ENCODE measurements at places on chromosomes 11 and 22.

DNA sequence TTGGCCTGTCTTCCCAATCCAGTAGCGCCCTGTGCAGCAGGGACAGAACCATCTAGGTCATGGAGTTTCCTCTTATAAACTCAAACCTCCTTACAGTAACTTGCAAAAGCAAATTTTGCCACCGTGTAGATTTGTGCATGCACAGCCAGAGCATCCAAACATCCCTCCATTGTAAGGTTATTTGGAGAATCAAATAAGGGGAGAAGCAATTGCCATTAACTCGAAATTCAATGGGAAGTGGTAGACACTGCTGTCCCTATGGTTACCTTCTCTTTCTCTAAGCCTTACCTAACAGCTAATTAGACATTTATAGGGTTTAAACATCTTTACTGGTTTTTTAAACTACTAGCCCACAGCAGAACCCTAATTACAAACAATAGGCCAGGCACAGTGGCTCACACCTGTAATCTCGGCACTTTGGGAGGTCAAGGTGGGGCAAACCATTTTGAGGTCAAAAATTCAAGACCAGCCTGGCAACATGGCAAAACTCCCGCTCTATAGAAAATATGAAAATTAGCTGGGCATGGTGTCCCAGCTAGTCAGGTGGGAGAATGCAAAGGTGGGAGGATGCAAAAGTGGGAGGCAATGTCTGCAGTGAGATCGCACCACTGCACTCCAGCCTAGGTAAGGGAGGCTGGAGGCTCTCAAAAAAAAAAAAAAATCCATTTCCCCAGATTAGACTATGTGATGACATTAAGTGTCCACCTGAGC, 6.6 kb downstream of the HSPA8 start:
- DNase-seq: no peak

- no peak for DNase-seq
Measured at GRCh38 chr11:2987881-2988861, 4.0 kb downstream of the NAP1L4 start.

DNA sequence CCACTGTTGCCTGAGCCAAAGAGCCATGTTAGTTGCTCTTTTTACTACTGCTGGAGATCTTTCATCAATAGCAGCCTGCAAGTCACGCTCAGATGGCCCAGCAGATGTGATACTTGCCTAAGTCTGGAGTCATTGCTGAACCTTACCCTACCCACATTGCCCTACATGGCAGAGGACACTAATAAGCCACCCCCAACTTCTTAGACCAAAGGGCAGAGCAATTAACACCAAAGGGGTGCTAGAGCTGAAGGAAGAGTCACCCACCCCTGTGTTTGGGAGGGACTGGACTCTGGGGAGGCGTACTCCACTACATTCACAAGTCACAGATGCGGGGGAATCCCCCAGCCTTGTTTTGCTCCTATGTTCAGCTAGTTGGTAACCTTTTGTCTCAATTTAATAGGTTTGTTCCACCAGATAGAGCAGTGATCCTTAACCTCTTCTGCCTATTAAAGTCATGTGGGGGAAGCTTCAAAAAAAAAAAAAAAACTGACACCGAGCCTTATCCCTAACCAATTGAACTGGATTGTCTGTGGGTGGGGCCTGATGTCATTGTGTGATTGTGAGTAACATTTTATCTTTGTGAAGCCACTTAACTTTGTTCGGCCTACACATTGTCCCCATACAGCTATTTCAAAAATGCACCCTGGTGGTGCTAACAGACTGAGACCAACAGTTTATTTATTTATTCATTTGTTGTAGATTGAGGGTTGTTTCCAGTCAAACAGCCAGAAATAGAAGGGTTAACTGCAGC, 13.1 kb downstream of the ADM start:
- DNase-seq: no peak

GRCh38 chr11:132632641-132633124, 899.6 kb downstream of the OPCML start:
- no peak for DNase-seq

GRCh38 chr11:100574894-100575769, 112.0 kb upstream of the ARHGAP42 start:
- no peak for DNase-seq

DNA sequence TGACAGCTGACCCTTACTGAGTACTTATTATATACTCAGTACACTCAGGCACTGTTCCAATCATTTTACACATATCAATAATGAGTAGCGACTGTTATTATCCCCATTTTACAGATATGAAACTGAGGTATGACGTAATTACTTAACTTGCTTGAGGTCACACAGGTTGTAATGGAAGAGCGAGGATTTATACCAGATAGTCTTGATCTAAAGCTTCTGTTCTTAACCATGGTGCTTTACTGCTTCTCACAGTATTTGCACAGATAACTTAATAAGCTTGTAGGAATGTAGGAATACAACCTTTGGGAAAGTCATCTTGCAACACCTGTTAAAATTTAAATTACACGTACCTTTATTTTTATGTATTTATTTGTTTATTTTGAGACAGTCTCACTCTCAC, 31.7 kb upstream of the TMEM135 start:
- DNase-seq: no peak

DNA sequence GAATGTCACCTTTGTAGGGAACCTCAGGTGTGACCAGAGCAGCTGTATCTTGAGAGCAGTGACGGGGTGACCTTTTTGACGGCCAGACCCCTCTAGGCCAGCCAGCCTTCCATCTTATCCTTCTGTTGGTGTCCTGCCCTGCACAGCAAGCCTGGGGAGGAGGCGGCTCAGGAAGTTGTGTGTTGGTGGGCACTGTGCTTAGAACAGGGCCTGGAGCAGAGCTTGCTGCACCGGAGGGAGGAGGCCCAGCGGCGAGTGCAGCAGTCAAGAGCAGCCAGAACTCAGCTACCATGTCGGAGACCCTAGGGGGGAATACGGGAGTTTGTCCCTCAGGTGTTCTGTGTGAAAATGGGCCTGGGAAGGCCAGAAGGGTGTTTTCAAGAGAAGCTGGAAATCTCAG, 129.4 kb downstream of the OSBP2 start:
- no peak for DNase-seq

DNA sequence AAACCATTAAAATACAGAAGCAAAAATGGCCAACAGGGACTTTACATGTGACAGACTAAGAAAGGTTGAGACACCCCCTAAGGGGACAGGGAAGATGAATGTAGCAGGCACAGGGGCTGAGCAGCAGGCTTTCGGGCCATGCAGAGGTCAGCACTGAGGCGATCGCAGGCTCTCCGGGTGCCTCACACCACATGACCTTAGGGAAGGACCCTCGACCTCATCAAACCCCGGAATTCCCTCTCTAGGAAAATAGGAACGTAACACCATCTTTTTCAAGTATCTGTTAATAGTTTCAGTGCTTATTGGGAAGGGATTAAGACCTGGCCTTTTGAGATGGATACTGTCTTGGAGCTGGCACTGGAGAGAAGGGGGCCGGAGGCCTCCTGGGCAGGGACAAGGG, 27.4 kb downstream of the OPCML start:
- no peak for DNase-seq

DNA sequence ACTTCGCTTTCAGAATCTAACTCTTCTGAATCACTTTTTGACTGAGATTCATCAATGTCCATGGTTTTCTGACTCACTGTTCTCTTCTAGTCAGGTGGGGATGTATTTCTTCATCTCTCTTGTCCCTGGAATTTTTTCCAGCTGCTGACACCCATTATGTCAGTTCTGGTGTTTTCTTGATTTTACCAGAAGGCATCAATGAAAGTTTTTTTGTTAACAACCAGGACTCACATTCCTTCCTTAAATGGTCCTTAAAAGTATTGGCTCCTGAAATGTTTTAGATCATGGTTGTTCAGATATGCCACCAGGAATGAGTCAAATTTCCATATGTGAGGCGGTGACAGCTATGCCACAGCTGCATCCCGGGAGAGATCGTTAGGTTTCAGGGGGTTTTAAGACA, 12.9 kb downstream of the MICAL2 start:
- DNase-seq: no peak

DNA sequence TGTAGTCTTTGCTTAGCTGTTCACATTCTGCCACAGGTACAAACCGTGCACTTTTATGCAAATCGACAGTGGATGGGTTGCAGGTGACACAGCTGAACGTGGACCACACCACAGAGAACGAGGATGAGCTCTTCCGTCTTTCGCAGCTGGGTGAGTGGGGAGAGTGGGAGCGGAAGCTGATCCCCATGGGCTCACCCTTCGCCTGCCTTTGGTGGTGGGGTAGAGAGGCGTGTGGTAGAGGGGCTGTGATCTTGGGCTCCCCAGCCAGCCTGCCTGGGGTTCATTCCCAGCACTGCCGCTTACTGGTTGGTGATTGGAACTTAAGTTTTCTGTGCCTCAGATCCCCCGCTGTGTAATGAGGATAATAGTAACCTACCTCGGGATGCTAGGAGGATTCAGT, 19.1 kb downstream of the TAB1 start:
- no peak for DNase-seq

- no peak for DNase-seq
Measured at GRCh38 chr11:79453617-79454016, 12.8 kb upstream of the TENM4 start.

DNA sequence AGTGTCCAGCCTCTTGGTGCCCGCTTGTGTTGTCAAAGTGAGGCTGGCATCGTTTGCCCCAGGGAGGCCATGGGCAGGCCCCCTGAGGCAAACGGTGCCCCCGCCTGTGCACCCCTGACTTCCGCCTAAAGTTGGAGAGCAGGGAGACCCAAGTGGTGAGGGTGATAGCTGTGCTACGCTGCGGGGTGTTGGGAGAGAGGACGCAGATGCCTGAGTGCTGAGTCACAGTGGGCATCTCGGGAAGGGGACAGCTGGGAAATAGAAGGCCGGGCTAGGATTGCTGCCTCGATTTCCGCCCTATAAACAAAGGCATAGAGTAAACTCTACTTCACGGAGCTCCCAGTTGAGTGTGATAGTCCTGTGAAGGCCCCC, 5.8 kb downstream of the GRIK4 start:
- no peak for DNase-seq

GRCh38 chr11:33160136-33160535, 1.1 kb downstream of the CSTF3 start:
- DNase-seq: no peak

DNA sequence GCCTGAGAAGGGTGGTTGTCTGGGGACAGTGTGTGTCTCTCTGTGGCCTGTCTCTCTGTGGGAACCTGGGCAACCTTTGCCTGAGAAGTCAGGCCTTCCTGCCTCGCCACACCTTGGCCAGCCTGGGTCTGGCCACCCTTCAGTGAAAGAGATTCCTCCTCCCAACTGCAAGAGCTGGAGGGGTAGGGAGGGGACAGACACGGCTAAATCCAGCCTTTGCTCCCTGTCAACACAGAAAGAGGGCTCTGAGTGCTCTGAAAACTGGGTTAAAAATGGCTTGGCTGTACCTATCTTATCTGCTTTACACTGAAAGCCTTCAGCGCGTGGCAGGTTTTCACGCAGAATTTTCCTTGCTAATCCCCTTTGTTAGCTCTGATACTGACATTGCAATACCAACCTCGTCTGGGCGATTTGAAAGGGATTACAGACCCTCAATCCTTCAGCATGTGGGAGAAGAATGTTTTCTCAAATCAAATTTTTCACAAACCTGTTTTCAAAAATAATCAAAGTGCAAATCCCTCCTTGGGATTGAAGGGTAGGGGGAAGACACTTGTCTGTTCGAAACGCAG, 163.7 kb downstream of the DSCAML1 start:
- DNase-seq: no peak

DNA sequence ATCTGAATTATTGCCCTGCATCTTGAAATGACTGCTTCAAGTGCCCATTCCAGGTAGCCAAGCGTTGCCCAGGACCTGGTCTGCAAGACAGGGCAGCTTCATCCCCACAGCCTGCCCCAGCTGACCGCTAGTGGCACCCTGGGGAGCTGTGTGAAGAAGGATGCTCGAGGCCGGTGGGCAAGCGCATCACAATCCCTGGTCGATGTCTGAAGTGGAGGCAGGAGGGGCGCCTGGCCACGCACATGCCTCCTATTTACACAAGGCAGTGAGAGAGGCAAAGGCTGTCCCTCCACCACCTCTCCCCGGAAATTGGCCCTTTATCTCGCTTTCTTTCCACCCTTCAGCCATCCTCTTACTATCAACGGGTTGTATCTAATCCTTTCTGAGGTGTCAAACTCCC, 28.1 kb upstream of the PHF21A start:
- DNase-seq: no peak

- DNase-seq: no peak
Measured at GRCh38 chr11:87035976-87036583, 1.7 kb upstream of the TMEM135 start.

DNA sequence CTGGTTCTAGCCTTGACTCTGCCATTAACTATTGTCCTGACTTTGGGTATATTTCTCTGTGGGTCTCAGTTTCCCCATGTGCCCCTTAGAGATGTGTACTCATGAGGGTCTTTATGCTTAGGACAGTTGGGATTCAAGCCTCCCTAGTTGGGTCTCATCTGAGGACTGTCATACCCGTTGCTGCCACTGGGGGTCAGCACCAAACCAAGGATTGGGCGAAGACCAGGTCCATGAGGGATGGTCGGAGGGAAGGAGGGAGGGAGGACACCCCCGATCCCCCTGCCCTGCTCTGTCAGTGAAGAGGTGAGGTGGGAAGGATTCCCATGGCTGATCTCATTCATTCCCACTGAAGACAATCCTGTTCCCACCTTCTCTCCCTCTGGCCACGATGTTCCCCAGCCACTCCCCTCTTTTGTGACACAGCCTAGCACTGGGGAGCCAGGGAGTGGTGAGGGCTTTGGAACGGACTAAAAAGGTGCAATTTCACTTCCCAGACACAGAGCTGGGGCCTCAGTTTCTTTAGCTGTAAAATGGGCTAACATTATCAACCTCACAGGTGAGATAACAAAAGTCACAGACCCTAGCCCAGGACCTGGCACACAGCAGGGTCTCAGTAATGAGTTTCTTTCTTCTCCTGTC, 12.4 kb upstream of the KLHL35 start:
- peak; percentile 37 for DNase-seq

- no peak for DNase-seq
Measured at GRCh38 chr11:5234381-5234834, at the start of gene HBD. HBD (minus strand) TSS chr11:5234483; CDS start chr11:5234433, 50 bp downstream.

- DNase-seq: no peak
Measured at GRCh38 chr11:22180131-22180530, 12.8 kb upstream of the ANO5 start.

- DNase-seq: no peak
Measured at GRCh38 chr22:19194766-19195536, 16.4 kb upstream of the SLC25A1 start.

All from activated CD8-positive, alpha-beta memory T cell treated with anti-CD3 and anti-CD28 coated beads for 1 hour (primary cell).